Cerebellum (tissue), 4 donors: ENCODE measurements at places on chromosomes 1 and 21. TPM values are rescaled to one million over a fixed set of nuclear protein-coding genes. Genes with fewer than 3 reads are reported as not detected.

Gene ABCG1
- 14.2 TPM for total RNA-seq

Gene CD101
- 1.6 TPM for total RNA-seq

Gene FCGR2B
- total RNA-seq, result 0.18 TPM

Gene OR10J1
- not detected for total RNA-seq

Gene ARHGEF10L
- total RNA-seq, result 33.8 TPM

- no peak for DNase-seq
Measured at GRCh38 chr21:26106562-26106961, 64.0 kb downstream of the APP start.

DNA sequence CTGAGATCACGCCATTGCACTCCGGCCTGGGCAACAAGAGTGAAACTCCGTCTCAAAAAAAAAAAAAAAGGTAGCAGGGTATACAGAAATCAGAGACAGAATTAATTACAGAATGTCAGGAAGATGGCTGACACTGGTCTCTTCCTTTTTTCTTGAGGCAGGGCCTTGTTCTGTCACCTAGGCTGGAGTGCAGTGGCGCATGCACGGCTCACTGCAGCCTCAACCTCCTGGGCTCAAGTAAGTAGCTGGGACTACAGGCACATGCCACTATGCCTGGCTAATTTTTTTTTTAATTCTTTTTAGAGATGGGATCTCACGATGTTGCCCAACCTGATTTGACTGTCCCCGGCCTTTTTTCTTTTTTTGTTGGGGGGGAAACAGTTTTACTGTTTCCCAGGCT lies 16.4 kb downstream of the RNU5D-1 start:
- DNase-seq, result no peak

DNA sequence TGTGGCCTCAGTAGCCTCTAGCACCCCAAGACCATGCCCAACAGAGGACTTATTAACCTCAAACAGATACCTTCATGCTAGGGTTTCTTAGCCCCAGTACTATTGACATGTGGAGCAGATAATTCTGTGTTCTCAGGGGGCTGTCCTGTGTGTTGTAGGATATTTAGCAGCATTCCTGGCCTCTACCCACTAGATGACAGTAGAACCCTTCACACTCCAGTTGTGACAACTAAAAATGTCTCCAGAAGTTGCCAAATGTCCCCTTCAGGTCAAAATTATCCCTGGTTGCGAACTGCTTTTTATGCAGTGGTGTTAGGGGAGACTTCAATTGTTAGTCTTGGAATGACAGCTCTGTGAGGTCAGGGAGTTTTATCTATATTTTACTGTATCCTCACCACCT lies 8.1 kb downstream of the KAZN start:
- DNase-seq, result no peak

GRCh38 chr1:71557138-71557537 lies 476.3 kb upstream of the ZRANB2 start:
- no peak for DNase-seq

GRCh38 chr21:28127175-28127785 lies 865.4 kb downstream of the LTN1 start:
- DNase-seq, result no peak

GRCh38 chr1:56824938-56825337 lies 5.7 kb upstream of the FYB2 start:
- DNase-seq, result no peak

DNA sequence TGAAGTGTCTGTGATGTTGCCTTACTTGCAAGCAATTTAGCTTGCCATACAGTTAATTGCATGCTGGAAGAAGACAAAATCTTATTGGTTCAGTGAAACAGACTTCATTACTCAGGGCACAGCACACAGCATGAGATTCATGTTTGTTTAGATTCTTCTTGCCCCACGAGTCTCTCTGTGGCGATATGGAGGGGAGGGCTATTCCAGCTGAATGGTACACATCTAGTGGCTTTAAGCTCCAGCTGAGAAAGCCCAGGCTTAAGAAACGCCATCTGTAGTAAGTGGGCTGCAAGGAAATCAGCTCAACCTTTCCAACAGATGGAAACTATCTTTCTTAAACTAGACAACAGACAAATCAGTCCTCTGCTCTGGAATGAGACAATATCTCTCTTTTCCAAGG lies 1022.0 kb downstream of the NCAM2 start:
- DNase-seq, result no peak

DNA sequence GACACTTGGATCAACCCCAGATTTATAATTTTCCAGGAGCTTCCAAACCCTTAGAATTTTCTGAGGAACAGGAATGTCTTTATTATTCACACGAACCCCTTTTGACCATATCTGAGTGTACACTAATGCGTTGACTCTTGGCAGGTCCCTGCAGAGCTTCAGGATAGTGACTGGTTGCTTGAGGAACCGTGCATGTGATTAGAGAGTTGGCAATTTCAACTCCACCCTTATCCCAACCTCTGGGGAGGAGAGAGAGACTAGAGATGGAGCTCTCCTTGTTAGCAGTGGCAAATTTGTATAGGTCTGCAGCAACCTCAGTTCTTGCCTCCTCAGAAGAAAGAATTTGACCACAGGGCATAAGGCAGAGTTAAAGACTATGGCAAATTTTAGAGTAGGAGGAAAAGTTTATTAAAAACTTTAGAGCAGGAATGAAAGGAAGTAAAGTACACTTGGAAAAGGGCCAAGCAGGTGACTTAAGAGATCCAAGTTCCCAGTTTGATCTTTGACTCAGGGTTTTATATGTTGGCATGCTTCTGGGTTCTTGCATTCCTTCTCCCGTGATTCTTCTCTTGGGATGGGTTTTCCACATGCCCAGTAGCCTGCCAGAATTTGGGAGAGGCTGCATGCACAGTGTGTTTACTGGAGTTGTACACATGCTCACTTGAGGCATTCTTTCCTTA lies 93.8 kb upstream of the ETV3 start:
- no peak for DNase-seq

- no peak for DNase-seq
Measured at GRCh38 chr1:188590641-188591040, 1761.9 kb downstream of the PLA2G4A start.

- no peak for DNase-seq
Measured at GRCh38 chr1:207282496-207283380, 38.7 kb upstream of the CD55 start.

GRCh38 chr1:240169188-240169587 lies 77.5 kb downstream of the FMN2 start:
- no peak for DNase-seq
